ENCODE measurements at places on chromosomes 5 and 9. TPM values are rescaled to one million over a fixed set of nuclear protein-coding genes. Genes with fewer than 3 reads are reported as not detected.

TRIP13 gene
- total RNA-seq: 0.95 TPM

BTNL3 gene
- total RNA-seq: not detected

IZUMO3 gene
- total RNA-seq: not detected

CERCAM gene
- total RNA-seq: 97.6 TPM

NAIF1 gene
- 6.0 TPM for total RNA-seq

MYMK gene
- not detected for total RNA-seq

DRD1 gene
- 0.14 TPM for total RNA-seq

CD180 gene
- total RNA-seq: 1.5 TPM

DNA sequence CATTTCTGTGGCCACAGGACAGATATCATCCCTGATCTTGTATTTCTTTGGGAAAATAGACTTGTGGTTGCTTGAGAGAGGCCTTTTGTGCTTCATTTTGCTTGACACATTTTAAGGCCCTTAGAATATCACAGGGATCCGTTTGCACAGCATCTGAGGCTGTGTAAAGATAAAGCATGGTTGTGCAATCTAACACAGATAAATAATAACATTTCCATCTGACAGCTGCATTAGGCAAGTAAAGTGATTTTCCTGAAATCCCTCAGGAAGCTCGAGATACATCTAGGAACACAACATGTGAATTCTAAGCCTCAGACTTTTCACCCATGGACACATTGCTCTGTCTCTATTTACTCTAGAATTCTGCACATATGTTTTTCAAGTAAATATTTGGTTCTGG, 212.8 kb upstream of the ADAMTSL1 start:
- DNase-seq: no peak

DNA sequence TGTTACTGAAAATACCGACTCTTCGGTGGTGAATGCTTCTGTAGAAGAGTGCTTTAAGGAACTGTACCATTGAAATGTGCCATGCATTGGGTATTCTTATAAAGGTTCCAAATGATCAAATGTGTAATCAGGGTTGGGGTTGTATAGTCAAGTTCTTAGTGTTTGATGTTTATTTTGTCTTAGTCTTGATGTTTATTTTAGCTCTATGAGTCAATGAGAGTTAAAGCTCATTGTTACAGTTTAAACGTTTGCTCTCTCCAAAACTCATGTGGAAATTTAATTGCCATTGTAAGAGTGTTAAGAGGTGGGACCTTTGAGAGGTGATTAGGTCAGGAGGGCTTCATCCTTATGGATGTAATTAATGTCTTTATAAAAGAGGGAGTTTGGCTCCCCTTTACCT, 153.0 kb downstream of the FER start:
- DNase-seq: no peak

GRCh38 chr5:138051441-138052296, 18.8 kb upstream of the FAM13B start:
- DNase-seq: no peak

DNA sequence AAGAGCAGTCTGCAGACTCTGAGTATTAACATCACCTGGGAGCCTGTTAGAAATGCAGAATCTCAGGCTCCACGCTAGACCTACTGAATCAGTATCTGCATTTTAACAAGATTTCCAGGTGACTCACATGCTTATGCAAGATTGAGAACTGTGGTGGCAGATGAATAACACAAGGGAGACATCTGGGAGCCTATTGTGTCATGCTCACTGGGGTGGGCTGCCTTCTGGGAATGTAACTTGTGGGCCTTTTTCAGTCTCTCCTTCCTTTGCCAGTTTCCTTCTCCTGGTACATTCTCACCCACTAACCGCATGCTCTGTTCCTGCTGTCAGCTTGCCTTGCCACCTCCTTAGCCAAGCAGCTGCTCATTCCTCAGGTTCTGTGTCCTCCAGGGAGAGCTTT, 176.6 kb upstream of the C9orf72 start:
- DNase-seq: no peak

DNA sequence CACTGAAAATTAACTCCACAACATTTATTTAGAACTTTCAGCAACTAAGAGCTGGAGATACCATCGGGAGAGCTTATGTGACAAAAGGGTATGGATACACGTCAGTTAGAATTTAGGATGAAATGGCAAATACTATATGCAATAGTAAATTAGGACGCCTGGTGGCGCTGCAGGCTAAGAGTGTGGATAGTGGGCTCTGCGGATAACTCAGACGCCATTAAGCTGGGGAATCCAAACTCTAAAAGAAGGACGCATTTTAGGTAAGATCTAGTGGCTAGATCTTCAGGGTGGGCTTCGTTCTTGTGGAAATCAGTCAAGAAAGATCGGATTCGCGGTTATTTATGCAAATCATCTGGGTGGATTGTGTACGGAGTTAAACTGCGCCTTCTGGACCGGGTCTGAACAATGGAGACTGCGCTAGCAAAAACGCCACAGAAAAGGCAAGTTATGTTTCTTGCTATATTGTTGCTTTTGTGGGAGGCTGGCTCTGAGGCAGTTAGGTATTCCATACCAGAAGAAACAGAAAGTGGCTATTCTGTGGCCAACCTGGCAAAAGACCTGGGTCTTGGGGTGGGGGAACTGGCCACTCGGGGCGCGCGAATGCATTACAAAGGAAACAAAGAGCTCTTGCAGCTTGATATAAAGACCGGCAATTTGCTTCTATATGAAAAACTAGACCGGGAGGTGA, at the start of gene PCDHB5:
Gene PCDHB5 (plus strand): TSS at position 177 of the 688 bp plus-strand sequence. CDS start 229 bp downstream, at position 406.
- no peak for DNase-seq

DNA sequence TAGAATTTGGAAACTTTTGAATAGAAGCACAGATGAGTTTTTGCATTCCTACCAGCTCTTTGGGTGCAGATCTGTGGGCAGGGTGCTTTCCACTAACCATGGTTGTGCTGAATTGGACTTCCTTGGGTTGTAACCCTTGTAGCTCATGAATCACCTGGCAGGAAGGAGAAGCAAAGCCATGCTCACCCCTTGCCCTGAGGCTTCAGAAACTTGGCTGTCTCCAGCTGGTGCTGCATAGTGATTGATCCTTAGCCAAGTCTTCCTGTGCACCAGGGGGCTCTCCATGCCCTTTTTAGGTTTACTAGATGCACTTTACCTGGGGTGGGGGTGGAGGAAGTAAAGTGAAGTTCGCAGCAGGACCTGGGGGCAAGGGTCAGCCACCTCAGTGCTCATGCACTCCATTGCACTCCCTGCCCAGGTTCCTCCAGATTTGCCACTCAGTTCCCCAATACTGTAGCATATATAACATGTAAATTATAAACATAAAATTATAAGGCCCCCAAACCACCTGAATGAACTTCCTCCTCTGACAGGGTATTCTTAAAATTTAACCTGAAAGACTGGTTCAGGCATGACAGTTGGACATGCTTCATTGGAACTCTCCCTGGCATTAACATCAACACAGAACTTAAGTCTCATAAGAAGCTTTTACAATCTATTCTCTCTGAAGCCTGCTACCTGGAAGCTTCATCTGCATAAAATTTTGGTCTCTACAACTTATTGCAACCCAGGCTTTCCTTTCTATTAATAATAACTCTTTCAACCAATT, 25.8 kb upstream of the IFNA14 start:
- no peak for DNase-seq

DNA sequence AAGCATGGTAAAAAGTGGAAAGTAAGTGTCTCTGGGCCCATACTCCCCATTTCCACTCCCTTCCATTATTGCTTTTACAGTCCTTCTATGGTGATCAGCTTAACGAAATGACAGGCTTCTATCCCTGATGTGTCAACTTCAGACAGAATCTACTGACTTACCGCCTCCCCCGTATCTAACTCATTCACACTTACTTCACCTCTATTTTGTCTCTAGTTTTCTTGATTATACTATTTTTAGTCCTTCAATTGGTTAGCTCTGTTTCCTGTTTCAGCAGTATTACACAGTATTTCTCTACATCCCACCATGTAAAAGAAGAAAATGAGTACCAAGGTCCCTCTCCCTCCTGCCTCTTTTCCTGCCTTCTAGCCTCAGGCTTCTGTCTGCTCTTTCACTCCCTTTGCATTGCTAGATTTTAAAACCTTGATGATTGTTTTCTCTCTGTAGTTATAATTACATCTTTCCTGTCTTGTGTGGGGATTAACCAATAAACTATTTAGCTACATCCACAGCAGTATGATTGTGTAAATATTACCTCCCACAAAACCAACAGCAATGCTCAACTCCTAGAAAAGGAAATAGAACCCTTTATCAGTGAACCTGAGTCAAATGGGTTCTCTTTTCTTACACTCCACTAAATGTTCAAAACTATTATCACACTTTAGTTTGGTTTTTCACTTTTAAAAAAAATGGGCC, 53.4 kb downstream of the GNAQ start:
- no peak for DNase-seq

GRCh38 chr5:146848133-146848532, 30.4 kb downstream of the PPP2R2B start:
- no peak for DNase-seq

GRCh38 chr5:24232929-24233498, 411.8 kb downstream of the CDH10 start:
- no peak for DNase-seq

GRCh38 chr9:35938474-35939356, 19.2 kb downstream of the OR2S2 start:
- no peak for DNase-seq

DNA sequence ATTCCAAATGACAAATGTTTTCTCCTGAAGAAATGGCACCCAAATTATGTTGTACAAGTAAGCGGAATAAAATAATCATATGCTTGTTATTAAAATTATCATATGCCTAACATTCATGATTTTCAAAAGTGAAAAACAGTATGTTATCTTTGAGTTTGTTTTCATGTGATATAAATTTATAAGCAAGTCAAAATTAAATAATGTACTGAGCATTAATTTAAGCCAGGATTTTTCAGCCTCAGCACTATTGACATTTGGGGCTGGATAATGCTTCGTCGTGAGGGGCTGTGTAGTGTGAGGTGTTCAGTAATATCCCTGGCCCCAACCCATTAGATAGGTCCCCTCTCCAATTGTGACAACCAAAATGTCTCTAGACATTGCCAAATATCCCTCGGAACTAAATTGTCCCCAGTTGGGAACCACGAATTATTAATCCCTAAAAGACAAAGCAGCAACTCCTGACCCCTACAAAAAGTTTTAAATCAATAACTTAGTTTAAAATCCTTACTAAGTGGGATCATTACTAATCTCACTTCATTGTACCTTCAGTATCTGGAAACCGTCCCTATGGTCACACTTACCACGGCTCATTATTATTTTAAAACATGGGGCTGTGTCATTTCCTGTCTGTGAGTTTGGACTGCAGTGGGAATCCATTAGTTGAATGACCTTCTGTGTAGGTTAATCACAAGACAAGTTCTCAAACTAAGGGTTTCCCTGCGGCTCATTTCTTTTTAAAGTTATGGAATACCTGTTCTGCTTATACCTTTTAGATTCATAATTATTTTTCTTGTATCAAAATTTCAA, 1.3 kb upstream of the NNT start:
- DNase-seq: no peak

GRCh38 chr9:13209498-13209897, 70.0 kb downstream of the MPDZ start:
- no peak for DNase-seq

DNA sequence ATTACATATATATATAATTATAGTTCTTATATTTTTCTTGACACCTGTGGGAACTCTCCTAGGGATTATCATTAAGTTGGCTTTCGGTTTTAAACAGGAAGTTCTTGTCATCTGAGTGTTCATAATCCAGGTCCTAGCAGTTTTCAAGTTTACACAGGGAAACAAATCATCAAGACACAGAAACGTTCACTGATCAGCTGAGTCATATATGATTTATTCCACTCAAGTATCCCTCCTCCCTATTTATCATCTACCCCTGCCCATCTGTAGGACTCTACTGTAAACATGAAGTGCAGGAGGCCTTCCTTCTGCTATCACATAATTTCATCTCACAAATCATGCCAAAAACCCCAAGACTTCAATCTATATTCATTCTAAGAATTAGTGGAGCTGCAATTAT, 6.3 kb downstream of the SLC25A51 start:
- DNase-seq: no peak

DNA sequence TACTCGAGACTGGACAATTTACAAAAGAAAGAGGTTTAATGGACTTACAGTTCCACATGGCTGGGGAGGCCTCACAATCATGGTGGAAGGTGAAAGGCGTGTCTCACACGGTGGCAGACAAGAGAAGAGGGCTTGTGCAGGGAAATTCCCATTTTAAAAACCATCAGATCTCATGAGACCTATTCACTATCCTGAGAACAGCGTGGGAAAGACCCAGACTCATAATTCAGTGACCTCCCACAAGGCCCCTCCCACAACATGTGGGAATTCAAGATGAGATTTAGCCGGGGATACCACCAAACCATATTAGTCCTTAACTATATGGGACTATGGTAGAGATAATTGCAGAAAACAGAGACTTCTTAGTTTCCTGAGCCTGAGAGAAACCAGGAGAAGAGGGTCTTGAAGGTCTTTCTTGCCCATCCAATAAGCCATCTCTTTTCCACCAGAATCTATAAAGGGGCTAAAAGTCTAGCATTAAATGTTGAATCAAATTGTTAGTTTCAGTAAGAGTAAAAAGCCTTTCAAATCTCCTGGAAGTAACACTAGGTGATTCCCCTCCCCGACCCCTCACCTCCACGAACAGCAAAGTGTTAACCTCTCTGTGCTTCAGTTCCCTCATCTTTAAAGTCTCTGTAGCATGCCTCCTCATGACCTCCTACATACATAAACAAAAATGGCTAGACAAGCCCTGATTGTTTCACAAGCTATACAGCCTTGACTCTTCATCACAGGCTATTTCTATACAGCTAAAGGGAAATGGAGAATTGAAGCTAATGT, 259.1 kb downstream of the TMEM167A start:
- DNase-seq: no peak

DNA sequence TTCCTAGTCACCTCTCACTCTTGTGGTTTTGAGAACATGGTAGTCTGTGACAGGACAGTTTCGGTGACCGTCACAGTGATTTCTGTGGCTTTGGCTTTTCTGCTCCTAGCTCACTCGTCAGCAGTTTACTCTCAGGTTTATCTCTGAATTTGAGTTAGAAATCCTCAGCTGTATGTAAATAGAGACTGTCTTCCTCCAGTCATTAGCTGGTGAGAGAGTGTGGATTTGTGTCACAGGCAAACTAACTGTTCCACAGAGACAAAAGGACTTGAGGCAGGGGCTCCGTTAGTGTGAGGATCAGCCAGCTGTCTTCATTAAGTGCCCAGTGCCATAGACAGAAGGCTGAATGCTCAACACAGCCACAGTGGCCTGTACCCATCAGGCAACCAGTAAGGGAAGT, 131.4 kb downstream of the CD180 start:
- no peak for DNase-seq

GRCh38 chr5:116576053-116576713, 1.6 kb upstream of the SEMA6A start:
- DNase-seq: no peak

GRCh38 chr5:141637767-141638419, 1.1 kb downstream of the RELL2 start:
- DNase-seq: peak; percentile 87

DNA sequence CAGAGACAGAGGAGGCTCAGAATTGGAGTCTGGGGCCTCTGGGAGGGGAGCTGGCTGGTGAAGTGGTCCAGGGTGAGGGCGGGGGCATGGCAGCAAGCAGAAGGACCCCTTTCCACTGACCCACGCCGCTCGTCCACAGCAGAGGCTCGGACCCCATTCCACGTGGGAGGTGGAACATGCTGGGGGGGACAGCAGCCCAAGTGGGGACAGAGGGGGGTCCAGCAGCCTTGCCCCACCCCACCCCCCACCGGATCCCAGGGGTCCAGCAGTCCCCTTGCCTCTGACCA, 25.4 kb upstream of the NKD2 start:
- DNase-seq: peak; percentile 69

Measured in posterior vena cava (tissue), 2 donors.